Activated T-cell treated with anti-CD3 and anti-CD28 coated beads, Interleukin-2, amount 50 U/mL, for 4 hours (primary cell): ENCODE measurements at places on chromosomes 12 and 14. TPM values are rescaled to one million over a fixed set of nuclear protein-coding genes. Genes with fewer than 3 reads are reported as not detected.

DNA sequence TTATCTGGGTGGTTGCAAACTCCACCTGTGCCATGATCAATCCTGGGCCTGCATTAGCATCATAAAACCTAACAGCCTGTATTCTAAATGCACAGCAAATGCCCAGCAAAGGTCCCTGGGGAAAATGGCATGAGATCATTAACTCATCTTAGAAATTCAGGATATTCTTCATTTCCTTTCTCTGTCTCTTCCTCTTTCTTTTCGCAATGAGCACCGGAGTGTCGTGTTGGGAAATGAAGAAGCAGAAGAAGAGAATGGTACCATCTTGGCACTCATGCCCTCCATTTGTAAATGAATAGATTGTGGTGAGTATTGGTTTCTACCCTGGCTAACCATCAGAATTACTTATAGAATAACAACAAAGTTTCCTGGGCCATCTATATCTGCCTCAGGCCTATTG, 193.6 kb downstream of the GALC start:
- no peak for DNase-seq

DNA sequence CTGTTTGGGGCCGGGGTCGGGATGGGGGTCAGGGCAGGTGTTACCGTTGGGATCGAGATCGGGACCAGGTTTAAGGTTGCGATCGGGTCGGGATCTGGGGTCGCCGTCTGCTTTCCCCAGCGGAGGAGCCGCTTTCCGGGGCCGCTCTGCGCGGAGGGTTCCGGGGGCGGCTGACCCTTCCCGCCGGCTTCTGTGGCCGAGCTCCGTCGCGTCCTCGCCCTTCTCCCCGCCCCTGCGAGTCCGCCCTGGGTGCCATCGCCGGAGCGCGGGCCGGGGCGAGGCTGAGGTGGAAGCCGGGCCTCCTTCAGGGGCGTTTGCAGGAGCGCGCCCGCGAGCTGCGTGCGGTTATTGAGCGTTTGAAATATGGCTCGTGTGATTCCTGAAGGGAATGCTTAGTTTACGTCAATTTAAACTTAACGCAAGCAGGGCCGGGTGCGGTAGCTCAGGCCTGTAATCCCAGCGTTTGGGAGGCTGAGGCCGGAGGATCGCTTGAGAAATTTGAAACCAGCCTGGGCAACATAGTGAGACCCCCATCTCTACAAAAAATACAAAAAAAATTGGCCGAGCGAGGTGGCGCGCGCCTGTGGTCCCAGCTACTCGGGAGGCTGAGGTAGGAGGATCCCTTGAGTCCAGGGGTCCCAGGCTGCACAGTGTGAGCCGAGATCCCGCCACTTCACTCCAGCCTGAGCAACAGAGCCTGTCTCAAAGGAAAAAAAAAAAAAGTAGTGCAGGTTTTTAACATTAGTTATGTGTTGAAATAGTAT, 620 bp downstream of the PGAM5 start:
- no peak for DNase-seq

GRCh38 chr12:10130042-10130441, at the start of gene CLEC7A:
Gene CLEC7A (minus strand): TSS chr12:10130199. CDS start chr12:10130082, 117 bp downstream.
- no peak for DNase-seq

The KRT79 gene
- total RNA-seq: 0.16 TPM

DNA sequence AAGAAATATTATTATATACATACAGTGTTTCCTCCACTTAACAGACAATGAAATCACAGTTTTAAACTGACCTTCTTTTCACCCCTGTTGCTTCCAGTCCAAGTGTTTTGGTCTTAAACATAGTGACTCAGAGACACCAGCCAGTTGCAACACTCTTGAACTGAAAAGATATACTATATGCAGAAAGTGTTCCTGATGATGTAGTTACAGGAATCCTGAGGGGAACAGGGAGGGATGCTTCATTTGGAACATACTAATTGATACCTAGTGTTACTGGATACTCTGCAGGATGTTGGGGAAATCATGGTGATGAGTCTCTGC, 420.8 kb downstream of the CCDC91 start:
- no peak for DNase-seq

DNA sequence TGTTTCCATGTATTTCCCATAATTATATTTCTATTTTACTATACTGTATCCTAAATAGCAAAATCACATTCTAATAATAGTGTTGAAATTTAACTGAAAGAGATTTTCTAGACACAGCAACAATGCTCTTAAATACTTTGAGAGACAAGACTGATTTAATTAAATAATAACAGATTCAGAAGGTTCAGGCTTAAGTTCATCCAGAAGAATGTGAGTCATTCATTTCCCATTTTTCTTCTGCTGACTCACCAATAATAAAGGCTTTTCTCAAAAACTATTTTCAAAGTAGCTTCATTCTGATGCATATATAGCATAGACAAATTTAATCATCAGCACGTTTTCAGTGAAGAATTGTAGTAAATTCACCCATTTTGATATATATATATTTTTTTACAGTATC, 481.4 kb downstream of the MDGA2 start:
- DNase-seq: no peak

- DNase-seq: no peak
Measured at GRCh38 chr14:105602243-105602750, 75.9 kb downstream of the TMEM121 start.

GRCh38 chr14:86501611-86502010, 971.7 kb downstream of the FLRT2 start:
- DNase-seq: no peak

DNA sequence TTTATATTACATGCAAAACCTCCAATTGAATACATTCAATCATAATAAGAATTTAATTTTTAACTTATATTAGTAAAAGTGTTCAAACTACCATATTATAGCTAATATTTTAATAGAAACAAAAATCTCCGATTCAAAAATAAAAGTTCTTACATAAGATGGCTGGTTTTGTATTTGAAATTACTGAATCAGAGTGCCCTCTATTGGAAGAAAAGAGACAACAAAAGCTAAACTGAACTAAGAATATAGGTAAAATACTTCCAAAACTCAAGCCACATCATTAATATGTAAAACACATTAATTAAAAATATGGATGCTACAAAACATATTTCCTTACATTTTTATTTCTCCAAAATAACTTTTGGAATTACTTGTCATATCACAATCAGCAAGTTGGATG, 120.3 kb downstream of the GARIN6 start:
- DNase-seq: no peak

DNA sequence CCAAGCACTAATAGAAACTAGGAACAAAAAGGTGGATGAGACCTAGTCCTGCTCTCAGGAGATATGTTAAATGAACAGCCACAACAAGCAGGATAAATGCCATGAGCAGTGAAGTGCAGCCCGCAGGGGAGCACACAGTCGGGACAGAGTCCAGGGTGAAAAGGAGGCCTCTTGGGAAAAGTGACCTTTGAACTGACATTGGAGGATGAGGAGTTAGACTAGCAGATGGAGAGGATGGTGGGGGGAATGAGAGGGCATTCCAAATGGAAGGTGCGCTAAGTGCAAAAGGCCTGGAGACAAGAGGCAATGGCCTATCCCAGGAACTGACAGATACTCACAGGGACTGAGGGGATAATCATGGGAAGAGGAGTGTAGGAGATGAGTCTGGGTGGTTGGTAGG, 4.5 kb downstream of the OS9 start:
- DNase-seq: no peak

The IL31 gene
- 31.4 TPM for total RNA-seq
